Upper lobe of right lung (tissue), 1 donor: ENCODE measurements at places on chromosomes 3 and 15.

DNA sequence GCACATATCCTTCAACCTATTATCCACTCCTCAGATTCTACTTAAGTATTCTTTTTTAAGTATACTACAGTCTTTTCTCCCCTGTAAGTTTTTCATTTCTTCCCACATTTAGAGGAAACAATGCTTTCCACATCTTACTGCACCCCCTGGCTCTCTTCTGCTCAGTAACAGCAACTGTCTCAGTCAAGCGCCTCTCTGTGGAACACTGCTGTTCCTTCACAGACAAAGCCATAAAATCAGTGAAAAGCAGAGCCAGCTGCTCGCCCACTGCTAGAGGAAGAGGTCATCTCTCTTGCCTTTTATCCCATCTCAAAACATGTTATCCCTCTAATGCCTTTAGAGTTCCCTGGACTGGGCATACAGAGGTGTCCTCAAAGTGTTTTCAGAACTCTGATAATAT, 24.8 kb downstream of the SERP1 start:
- H3K4me1 ChIP-seq: no peaks in the 10 kb centered on the region
- no peak overlapping the region for H3K4me3 ChIP-seq
- no peaks in the 10 kb centered on the region for H3K27me3 ChIP-seq
- DNase-seq: no peak
- no peak overlapping the region for H3K27ac ChIP-seq

DNA sequence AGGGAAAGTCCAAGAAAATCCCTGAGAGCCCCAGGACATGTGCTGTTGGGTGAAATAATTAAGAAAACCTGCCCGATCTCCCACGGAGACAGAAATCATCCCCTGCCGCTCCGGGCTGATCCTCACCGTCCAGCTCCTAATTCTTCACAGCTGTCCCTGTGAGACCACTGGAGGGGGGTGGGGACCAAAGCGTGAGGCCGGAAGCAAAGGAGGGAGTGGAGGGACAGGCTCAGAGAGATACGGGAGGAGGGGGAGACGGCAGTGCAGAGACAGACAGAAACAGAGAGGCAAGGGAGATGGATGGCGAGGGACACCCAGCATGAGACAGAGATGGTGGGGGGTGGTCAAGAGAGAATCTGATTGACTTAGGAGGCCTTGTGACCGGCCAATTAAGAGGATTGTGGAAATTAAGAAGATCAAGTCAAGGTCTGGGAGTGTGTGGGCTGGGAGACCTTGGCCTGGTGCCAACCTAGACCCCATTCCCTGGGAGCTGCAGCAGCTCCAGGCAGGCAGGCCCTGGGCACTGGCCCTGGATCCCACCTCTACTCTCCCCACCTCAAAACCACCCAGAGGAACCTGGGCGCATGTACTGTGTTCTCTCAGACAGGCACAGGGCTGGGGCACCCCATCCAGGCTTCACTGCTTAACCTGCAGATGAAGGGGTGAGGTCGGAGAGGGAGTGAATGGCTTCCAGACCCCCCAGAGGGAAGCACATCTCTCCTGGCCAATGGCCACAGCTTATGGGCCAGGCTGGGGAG, 113.2 kb upstream of the ALDH1A3 start:
- no peaks in the 10 kb centered on the region for H3K36me3 ChIP-seq
- peaks cover 7% of the 10 kb centered on the region for H3K4me1 ChIP-seq
- no peak overlapping the region for H3K4me3 ChIP-seq
- H3K27ac ChIP-seq: no peak overlapping the region
- peak; percentile 48 for DNase-seq
- no peaks in the 10 kb centered on the region for H3K27me3 ChIP-seq

GRCh38 chr3:97389936-97390335, 374.6 kb upstream of the ARL6 start:
- no peaks in the 10 kb centered on the region for H3K36me3 ChIP-seq
- no peaks in the 10 kb centered on the region for H3K27me3 ChIP-seq
- no peaks in the 10 kb centered on the region for H3K4me1 ChIP-seq

DNA sequence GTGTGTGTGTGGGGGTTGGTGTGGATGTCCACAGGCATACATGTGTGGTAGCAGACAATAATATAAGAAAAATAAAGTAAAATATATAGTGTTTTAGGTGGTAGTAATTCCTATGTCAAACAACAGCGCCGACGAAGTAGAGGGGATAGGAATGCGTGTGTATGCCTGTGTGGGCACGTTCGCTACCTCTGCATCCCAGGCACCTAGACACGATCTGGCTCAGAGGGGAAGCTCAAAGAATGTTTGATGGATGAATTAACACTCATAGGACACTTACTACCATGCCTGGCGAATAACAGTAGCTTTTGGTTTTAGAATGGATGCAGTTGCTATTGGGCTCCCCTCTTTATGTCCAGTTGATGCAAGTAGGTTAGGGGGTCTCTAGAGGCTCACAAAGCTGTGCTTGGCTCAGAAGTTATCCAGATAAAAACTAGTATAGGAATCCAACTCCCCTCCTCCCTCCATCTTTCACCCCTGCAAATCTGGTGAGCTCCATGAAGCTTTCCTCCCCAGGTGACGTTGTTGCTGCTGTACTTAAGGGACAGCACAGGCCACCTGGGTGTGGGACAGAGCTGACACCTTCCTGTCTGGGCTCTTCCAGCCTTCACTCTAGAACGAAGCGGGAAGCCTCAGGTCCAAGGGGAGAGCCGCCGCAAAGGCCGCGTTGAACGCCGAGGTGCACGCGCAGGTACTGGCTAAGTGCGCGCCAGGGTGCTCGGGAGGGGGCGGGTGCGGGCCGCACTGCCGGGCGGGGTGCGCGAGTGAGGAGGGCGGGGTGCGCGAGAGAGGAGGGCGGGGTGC, 192.6 kb upstream of the LYSMD4 start:
- H3K27me3 ChIP-seq: no peaks in the 10 kb centered on the region
- H3K36me3 ChIP-seq: no peaks in the 10 kb centered on the region
- peak overlapping the region; percentile 51 for H3K4me3 ChIP-seq
- peaks cover 7% of the 10 kb centered on the region for H3K4me1 ChIP-seq
- H3K27ac ChIP-seq: peak overlapping the region; percentile 56
- DNase-seq: peak; percentile 86

DNA sequence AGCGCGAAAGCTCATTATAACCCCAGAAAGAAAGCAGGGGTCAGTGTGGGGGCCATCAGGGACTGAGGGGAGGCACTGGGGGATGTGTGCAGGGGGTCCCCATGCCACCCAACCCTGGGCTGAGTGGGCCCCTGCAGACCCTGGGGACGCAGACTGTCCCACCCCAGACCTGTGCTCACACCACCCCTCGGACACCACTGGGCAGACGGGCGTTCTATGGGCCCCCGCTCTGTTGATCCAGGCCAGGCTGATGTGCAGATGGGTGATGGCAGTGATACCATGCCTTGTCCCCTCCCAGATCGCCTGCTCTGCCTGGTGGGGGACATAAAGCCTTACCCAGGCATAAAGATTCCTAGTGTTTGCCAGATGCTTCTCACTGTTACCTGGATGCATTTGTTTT, 259.7 kb upstream of the TLE3 start:
- peak; percentile 37 for DNase-seq
- H3K4me3 ChIP-seq: no peak overlapping the region
- no peaks in the 10 kb centered on the region for H3K27me3 ChIP-seq
- H3K4me1 ChIP-seq: no peaks in the 10 kb centered on the region
- no peaks in the 10 kb centered on the region for H3K36me3 ChIP-seq

DNA sequence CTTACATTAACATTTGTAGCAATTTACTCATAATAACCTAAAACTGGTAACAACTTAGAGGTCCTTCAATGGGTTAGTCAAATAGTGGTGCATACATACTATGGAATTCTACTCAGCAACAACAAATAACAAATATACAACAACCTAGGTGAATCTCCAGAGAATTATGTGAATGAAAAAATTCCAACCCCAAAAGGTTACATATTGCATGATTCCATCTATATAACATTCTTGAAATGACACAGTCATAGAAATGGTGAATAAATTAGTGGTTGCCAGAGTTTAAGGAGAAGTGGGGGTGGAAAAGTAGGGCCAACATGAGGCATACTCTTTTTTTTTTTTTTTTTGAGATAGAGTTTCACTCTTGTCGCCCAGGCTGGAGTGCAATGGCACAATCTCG, 12.7 kb upstream of the SNTN start:
- H3K4me3 ChIP-seq: no peak overlapping the region
- DNase-seq: no peak
- no peaks in the 10 kb centered on the region for H3K27me3 ChIP-seq
- no peaks in the 10 kb centered on the region for H3K4me1 ChIP-seq
- H3K36me3 ChIP-seq: no peaks in the 10 kb centered on the region

DNA sequence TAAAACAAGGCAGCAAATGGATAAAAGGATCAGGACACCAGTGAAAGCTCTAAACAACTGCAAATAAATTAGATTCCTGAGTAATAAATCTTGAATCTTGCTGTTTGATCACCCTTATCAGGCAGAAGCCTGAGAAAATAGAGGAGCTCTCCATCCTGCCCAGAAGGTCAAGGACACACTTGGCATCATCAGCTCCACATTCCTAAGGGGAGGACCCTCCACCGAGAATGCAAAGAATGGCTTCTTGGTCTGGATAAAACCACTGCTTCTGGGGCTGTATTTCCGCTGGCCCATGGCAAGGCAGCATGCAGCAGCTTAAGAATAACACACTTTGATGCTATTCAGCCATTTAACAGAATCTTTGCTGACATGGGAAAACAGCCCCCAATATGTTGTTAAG, 108.9 kb upstream of the TSC22D2 start:
- H3K4me1 ChIP-seq: no peaks in the 10 kb centered on the region
- H3K27me3 ChIP-seq: no peaks in the 10 kb centered on the region
- DNase-seq: no peak
- H3K4me3 ChIP-seq: no peak overlapping the region
- no peaks in the 10 kb centered on the region for H3K36me3 ChIP-seq

GRCh38 chr15:35519541-35520149, 26.3 kb downstream of the DPH6 start:
- DNase-seq: no peak
- no peaks in the 10 kb centered on the region for H3K27me3 ChIP-seq
- no peaks in the 10 kb centered on the region for H3K36me3 ChIP-seq
- H3K27ac ChIP-seq: no peak overlapping the region
- H3K4me3 ChIP-seq: no peak overlapping the region

DNA sequence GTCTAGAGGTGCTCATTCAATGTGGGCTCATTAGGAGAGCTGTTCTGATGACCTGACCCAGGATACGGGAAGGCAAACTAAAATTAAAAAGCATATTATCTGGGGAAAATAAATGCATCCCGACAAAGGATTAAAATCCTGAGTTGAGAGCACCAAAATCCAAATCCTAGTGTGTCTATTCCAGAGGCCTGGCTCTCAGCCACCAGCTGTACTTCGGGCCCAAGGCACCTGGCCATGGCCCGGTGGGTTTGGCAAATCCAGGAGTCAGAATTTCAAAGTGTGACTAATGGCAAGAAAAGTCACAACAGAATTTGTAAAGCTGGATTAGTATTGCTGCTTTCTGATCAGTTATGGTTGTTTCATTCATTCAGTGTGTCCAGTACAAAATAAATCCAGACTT, 2.6 kb upstream of the LYSMD4 start:
- H3K36me3 ChIP-seq: no peaks in the 10 kb centered on the region
- H3K4me3 ChIP-seq: no peak overlapping the region
- H3K4me1 ChIP-seq: peaks cover 9% of the 10 kb centered on the region
- DNase-seq: no peak

DNA sequence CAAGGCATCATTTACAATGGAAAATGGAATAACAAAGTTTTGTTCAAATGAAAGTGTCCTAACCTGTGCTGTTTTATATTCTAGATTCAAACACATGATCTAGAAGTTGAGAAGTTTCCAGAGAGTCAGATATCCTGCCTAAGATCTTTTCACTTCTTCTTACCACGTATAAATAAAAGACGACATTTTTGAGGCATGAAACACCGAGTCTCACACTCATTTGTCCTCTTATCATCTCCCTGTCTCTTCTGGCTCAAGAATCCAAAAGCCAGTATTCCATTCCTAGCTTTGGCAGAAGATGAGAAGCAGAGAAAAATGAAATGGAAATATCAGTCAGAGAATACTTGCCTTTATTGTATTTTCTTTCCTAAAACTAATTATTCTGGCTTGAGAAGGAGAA, 738.6 kb upstream of the NR2F2 start:
- no peaks in the 10 kb centered on the region for H3K27me3 ChIP-seq
- H3K27ac ChIP-seq: no peak overlapping the region
- no peaks in the 10 kb centered on the region for H3K36me3 ChIP-seq
- no peak for DNase-seq

DNA sequence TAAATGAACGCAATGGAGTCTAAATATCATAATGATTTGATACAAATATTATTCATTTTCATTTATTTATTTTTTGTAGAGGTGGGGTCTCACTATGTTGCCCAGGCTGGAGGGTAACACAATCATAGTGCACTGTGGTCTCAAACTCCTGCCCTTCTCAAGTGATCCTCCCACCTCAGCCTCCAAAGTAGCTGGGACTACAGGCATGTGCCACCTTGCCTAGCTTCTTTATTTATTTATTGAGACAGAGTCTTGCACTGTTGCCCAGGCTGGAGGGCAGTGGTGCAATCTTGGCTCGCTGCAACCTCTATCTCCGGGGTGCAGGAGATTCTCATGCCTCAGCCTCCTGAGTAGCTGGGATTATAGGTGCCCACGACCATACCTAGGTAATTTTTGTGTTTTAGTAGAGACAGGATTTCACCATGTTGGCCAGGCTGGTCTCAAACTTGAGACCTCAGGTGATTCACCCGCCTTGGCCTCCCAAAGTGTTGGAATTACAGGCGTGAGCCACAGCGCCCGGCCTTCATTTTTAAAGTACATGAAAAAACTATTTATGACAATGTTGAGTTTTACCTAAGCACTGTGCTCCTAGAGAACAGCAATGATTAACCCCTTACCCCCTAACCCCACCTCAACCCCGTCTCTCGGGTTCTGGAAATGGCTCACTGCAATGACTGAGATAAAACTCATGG, 4.0 kb upstream of the AEN start:
- H3K4me3 ChIP-seq: no peak overlapping the region
- H3K27me3 ChIP-seq: no peaks in the 10 kb centered on the region
- no peak for DNase-seq
- peaks cover 3% of the 10 kb centered on the region for H3K4me1 ChIP-seq
- H3K27ac ChIP-seq: no peak overlapping the region
- H3K36me3 ChIP-seq: no peaks in the 10 kb centered on the region

DNA sequence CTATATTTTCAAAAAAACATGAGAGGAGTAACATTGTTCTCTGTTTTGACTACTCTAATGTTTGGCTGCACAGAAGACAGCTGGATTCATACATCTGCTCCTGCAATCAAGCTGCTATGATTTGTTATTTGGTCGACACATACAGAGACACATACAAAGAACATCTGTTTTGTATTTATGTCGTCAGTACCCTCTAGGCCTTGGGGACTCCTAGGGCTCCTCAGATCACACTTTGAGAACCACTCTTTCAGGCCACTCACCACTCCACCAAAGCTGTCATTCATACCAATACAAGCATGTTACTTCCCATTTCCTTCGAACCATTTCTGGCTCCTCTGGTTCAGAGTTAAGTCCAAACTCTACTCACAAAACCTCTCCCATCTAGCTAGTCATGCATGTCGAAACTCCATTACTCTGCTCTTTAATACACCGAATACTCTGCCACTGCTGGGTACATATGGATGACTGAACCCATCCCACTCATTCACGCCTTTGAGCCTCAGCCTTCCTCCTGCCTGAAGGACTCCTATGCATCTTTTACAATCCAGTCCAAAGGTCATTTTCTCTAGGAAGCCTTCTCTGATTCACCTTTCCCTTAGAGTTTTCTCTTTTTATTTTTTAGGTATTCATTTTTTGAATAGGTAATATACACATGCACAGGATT, 102.9 kb upstream of the ARHGEF3 start:
- no peak overlapping the region for H3K4me3 ChIP-seq
- H3K27ac ChIP-seq: no peak overlapping the region
- H3K27me3 ChIP-seq: no peaks in the 10 kb centered on the region
- no peaks in the 10 kb centered on the region for H3K36me3 ChIP-seq
- DNase-seq: no peak

GRCh38 chr15:33243869-33244268, 49.4 kb upstream of the FMN1 start:
- H3K27ac ChIP-seq: no peak overlapping the region
- H3K4me1 ChIP-seq: no peaks in the 10 kb centered on the region
- H3K4me3 ChIP-seq: no peak overlapping the region
- no peak for DNase-seq
